Stimulated activated CD4-positive, alpha-beta T cell treated with anti-CD3 and anti-CD28 coated beads, Interleukin-4, amount 100 ng/mL, for 1 hour (primary cell): ENCODE measurements at places on chromosomes 4 and X.

DNA sequence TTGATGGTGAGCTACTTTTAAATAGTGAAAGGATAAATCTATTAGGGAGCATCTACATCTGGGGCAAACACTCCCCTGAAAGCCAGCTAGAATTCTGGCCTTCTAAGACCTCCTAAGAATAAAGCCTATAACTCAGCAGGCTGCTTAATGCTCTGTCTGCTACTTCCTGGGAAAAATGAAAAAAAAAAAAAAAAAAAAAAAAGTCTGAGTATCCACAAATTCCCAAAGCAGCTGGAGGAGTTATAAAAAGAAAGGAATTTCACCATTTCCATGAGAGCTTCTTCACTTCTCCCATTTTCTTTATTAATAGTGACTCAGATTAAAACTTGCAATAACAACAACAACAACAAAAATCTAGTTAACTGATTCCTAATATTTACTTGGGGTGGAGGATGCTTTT lies 511.2 kb downstream of the INPP4B start:
- no peak for DNase-seq

DNA sequence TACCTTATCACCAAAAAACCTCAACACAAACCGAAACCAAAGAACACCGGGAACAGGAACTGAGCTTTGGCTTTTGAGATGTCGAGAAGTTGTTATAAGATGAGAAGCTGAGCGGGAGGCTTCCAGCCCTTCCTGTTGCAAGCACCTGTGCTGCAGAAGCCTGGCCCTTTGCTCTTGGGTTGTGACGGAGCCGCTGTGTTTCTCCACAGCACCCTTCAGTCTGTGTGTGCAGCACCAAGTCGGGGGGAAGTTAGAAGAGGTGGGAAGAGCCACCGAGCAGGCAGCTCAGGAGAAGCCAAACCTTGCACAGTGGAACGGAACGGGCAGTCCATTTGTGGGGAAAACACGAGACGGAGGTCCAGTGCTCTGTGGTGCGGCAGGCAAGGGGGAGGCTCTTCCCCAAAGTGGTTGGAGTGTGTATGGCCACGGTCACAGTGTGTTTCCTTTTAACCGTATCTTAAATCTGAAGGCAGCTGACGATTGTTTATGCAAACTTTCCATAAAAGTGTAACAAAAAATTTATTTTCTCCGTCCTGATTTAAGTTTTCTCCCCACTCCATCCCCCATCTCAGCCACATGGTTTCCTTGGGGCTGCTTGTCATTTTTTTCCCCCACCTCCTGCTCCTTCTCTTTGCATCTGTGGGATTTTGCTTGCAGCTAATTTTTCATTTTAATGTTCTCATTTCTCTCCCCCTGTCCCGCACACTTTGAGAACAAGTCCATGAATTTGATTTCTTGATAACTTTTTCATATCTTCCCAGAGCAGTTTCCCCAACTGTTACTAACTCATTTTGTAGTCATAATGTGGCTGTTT lies 123.7 kb downstream of the STOX2 start:
- DNase-seq, result peak; percentile 8

DNA sequence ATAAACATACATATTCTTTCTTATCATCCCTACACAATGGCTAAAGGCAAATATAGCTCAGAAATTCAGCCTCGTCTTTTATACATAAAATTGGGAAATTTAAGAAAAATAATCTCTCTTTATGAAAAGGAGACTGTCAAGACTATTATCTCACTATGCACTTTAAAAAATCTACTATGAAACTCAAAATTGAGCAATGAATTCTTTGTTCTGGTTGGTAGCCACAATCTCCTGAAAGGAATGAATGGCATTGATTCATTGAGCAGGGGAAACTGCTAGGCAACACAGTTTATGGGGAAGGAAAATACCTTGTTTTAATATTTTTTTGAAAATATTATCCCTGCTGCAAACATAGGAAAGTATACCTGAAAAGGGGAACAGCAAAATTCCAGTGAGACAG lies 397.1 kb downstream of the RAB28 start:
- DNase-seq, result no peak

- DNase-seq, result no peak
Measured at GRCh38 chr4:21411086-21411485, 537.5 kb downstream of the KCNIP4 start.

- DNase-seq, result no peak
Measured at GRCh38 chr4:11194431-11194830, 234.3 kb downstream of the HS3ST1 start.
